Fibroblast of lung (primary cell): ENCODE measurements at places on chromosomes 6 and 20.

DNA sequence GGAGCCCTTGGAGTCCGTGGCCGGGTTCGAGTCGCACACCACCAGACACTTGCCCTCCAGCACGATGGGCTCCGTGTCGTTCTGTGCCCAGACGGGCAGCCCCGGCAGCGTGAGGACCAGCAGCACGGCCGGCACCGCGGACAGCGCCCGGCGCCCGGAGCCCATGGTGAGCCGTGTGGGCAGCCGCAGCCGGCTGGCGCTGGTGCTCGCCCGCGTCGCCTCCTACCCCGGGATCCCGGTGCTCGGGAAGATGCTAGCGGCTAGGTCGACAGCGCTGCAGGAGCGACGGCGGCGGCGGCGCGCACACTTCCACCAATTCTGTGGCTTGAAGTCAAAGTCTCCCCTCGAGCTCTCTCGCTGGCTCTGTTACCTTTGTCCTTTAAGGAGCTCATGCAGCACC, 1.3 kb downstream of the CBLN4 start:
- no peaks in the 10 kb centered on the region for H3K27me3 ChIP-seq
- no peaks in the 10 kb centered on the region for H3K36me3 ChIP-seq
- no peak for DNase-seq
- no peak overlapping the region for H3K27ac ChIP-seq

DNA sequence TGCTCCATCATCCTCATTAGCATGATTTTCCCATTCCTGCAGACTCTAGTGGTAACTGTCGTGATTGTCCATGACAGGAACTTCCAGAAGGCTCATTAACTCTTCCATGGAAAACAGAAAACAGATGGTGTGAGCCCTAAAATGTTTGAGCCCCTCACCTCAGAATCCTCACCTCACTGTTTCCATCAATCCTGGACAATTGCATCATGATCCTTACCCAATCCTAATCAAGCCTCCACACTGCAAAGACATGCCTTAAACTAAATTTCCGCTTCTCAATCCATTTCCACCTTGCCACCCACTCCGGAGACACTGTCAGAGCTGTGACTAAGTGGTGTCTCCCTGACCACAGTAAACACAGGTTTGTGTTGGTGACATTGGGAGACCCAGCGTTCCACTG, 311.0 kb upstream of the JARID2 start:
- H3K4me1 ChIP-seq = no peaks in the 10 kb centered on the region
- H3K27me3 ChIP-seq = no peaks in the 10 kb centered on the region
- no peak overlapping the region for H3K4me3 ChIP-seq
- DNase-seq = no peak
- no peaks in the 10 kb centered on the region for H3K36me3 ChIP-seq
- H3K27ac ChIP-seq = no peak overlapping the region

DNA sequence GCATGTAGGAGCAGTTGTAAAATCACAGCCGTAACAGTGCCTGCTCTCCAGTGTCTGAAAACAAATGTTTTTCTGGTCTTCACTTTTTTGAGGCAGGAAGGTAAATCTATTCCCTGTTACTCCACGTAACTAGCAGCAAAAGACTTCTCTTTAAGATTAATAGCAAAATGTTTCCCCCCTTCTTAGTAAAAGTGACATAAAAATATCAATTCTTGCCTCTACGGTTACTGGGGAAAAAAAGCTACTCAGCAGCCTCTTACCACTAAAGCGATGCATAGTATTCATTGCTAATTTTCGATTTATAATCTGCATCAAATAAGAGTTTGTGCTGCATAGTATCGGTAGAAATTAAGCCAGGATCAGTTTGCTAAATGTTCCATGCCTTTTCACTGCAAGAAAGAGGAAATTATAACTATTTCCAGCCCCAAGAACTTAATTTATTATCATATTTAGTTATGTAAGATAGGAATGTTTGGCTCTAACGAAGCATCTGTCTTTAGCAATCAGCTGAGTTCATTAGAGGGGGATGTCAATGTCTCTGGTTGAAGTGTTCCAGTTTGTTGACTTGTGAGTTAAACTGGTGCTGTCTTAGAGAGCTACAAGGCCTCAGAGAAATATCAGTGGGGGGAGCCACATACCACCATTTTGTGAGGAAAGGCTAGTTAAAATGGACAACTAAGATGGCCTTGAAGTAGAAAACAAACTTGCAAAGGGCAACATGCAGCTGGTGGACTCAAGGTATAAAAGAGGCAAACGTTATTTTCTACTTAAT, 617 bp upstream of the TSPYL1 start:
- peak overlapping the region; percentile 93 for H3K4me3 ChIP-seq
- peak overlapping the region; percentile 98 for H3K27ac ChIP-seq
- peaks cover 6% of the 10 kb centered on the region for H3K4me1 ChIP-seq
- DNase-seq = peak; percentile 19

DNA sequence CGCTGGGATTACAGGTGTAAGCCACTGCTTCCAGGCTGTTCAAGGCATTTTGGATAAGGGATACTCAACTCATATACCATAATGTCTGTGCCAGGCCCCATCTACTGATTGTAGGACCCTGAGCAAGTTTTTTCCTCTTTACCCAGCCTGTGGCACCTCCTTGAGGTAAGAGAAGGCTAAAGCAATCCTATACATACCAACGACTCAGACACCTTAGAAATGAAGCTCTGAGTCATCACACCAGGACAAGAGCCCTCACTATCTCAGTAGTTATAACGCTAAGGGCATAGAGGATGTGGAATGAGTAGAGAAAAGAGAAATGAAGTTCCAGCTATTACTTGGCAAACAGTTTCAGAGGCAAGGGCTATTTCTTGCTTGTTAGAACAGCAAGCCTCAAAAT, 16.9 kb downstream of the NDRG3 start:
- H3K36me3 ChIP-seq = no peaks in the 10 kb centered on the region
- no peak overlapping the region for H3K4me3 ChIP-seq
- DNase-seq = peak; percentile 48
- H3K4me1 ChIP-seq = no peaks in the 10 kb centered on the region

DNA sequence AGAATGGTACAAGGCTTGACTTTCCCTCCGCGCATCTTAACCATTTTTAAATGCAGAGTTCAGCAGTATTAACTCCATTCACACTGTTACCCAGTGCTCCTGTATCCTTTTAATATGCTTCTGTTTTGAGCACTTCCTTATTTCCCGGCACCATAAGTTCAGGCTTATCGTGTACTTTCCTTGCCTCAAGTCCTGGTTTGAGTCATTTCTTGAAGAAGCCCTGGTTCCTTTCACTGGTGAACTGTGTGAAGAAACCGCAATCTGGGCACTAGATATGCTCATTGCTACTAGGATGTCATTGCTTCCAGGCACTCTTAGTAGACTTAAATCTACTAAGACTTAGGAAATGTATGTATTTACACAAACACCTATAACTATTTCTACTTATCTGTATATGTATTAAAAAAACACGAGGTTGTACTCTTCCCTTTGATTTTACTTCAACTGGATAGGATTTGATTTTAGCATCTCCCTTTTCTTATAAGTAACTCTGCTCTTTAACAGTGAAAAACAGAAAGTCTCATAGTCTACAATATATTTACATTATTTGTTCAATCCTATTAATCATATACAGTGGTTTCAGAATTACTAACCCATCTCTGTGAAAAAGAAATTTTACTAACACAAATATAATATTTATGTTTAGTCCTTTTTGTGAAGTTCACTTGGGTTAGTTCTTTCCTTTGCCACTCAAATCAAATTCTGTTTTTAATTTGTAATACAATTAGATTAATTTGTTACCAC, 135.5 kb downstream of the CDKAL1 start:
- no peaks in the 10 kb centered on the region for H3K4me1 ChIP-seq
- no peak overlapping the region for H3K27ac ChIP-seq
- no peaks in the 10 kb centered on the region for H3K27me3 ChIP-seq
- no peak for DNase-seq

DNA sequence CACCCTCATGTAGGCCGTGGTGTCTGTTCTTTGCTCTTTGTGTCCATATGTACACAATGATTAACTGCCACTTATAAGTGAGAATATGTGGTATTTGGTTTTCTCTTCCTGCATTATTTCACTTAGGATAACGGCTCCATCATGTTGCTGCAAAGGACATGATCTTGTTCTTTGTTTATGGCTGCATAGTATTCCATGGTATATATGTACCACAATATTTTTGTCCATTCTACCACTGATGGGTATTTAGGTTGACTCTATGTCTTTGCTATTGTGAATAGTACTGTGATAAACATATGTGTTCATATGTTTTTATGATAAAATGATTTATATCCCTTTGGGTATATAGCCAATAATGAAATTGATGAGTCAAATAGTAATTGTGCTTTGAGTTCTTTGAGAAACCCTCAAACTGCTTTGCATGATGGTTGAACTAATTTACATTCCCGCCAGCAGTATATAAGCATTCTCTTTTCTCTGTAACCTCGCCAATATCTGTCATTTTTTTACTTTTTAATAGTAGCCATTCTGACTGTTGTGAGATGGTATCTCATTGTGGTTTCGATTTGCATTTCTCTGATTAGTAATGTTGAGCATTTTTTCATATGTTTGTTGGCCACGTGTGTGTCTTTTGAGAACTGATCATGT, 174.4 kb upstream of the NT5E start:
- no peak for DNase-seq
- H3K36me3 ChIP-seq = no peaks in the 10 kb centered on the region
- no peak overlapping the region for H3K4me3 ChIP-seq
- no peaks in the 10 kb centered on the region for H3K4me1 ChIP-seq
- H3K27ac ChIP-seq = no peak overlapping the region

DNA sequence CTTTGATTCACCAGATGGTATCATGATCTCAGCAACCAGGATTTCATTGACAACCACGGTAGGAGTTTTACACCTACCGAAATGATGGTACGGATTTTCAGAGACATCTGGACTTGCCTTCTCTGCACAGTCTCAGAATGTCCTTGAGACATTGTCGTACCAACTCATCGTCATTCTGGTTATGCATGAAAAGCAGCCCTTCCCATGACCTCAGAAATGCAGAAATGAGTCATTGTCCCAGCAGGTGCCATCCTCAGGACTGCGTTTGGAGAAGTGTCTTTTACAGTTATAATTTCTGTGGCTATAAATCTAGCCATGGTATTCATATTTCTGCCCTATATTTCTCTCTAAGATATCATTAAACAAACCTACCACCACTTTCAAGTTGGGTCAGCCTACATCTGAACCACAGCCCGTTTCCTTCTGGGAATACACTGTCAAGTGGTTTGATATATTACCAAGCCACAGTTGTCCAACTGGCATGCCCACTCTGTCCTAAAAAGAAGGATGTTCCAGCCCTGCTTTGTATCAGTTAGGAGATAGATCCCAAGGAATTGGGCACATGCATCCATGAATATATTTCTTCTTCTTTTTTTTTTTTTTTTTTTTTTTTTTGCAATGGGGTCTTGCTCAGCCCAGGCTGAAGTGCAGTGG, 7.5 kb upstream of the BFSP1 start:
- H3K36me3 ChIP-seq = no peaks in the 10 kb centered on the region
- H3K4me3 ChIP-seq = no peak overlapping the region
- H3K27me3 ChIP-seq = no peaks in the 10 kb centered on the region
- peak; percentile 54 for DNase-seq
- no peak overlapping the region for H3K27ac ChIP-seq

- no peaks in the 10 kb centered on the region for H3K36me3 ChIP-seq
- H3K4me1 ChIP-seq = peaks cover 6% of the 10 kb centered on the region
- no peaks in the 10 kb centered on the region for H3K27me3 ChIP-seq
- no peak overlapping the region for H3K4me3 ChIP-seq
- peak; percentile 76 for DNase-seq
Observed at GRCh38 chr20:10521068-10521831, 86.1 kb downstream of the SLX4IP start.

DNA sequence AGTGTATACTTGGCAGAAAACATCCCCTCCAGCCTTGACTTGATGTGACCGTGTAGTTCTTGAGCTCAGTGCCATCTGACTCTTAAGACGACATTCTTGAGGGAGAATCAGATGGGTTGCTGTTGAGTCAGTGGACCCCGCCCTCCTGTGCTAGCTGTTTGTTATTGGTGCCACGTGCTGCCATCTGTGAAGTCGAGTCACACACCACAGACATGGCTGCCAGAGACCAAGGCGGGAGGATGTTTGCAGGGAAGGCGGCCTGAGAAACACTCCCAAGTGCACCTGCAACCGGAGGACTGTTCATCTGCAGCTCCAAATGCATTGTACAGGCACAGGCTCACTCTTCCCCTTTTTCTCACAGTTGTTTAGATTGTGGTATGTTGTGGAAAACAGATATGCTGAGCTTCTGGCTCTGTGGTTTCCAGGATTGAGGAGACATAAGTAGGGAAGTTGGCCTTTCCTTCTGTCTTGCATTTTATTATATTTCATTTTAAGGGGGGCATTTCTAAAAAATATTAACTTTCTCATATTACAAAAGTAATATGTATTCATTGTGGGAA, 345.3 kb upstream of the ZFP64 start:
- no peak overlapping the region for H3K27ac ChIP-seq
- no peaks in the 10 kb centered on the region for H3K36me3 ChIP-seq
- H3K4me1 ChIP-seq = no peaks in the 10 kb centered on the region
- peak; percentile 17 for DNase-seq
